NCI-H1930 (cell line): ENCODE measurements at places on chromosomes 3 and 15.

- no peak for DNase-seq
Observed at GRCh38 chr15:70152070-70152480, 54.4 kb upstream of the TLE3 start.

DNA sequence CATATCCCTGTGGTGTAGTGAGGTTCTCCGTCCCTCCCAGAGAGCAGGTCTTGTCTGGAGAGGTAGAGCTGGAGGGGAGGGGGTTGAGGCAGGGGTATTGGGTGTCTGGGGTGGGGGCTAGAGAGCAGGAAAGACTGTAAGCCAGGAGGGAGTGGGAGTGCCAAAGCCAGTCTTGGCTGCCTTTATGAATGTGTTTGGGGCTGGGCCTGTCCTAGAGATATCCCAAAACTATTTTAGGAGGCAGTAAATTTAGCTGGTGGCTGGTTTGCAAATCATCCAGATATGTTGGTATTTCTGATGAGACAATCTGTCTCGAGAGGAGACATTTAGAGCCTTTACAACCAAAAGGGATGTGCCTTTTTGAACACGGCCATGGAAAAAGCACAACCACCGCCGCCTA is 166.6 kb downstream of the TLE3 start:
- no peak for DNase-seq

GRCh38 chr15:100692246-100692645 is 89.9 kb downstream of the ASB7 start:
- no peak for DNase-seq

DNA sequence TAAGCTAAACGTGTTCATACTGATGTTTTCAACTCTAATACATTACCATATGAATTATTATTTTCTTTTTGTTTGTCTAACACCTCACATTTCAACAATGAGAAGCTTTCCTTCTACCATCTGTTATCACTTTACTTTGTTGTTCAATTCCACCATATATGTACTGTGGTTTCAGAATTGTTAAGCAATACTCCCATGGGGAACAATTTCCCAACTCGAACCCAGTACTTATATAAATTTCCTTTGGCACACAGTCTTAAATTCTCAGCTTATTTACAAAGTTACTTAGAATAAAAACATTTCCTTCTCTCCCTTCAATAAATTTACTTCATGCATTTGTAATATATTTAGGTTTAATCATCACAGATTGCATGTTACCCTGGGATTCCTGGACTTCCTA is 1764.4 kb downstream of the OTOL1 start:
- no peak for DNase-seq

DNA sequence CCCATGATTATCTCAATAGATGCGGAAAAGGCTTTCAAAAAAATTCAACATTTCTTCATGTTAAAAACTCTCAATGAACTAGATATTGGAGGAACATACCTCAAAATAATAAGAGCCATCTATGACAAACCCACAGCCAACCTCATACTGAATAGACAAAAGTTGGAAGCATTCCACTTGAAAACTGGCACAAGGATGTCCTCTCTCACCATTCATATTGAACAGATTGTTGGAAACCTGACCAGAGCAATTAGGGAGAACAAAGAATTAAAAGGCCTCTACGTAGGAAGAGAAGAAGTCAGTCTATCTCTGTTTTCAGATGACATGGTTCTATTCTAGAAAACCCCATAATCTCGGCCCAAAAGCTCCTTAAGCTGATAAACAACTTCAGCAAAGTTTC is 274.5 kb upstream of the MANF start:
- DNase-seq, result no peak

DNA sequence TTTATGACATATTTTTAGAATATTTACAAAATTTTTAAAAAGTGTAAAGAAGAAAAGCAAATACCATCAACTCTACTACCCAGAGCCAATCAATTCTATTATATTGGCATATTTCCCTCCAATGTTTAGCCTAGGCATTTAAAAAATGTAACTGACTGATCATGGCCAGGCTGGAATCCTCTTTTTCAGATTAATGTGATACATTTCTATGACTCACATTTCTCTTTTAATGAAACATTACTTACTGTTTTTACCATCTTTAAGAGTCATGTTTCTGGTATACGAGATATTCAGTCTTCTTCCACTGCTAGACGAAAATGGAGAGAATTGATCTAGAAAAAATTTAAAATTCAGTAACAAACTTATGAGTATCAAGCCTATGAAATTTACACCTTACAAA is 53.4 kb upstream of the DCUN1D1 start:
- DNase-seq, result no peak

- no peak for DNase-seq
Observed at GRCh38 chr3:193885832-193886231, 250.1 kb upstream of the HES1 start.
